ENCODE measurements at places on chromosomes 2 and 18.

DNA sequence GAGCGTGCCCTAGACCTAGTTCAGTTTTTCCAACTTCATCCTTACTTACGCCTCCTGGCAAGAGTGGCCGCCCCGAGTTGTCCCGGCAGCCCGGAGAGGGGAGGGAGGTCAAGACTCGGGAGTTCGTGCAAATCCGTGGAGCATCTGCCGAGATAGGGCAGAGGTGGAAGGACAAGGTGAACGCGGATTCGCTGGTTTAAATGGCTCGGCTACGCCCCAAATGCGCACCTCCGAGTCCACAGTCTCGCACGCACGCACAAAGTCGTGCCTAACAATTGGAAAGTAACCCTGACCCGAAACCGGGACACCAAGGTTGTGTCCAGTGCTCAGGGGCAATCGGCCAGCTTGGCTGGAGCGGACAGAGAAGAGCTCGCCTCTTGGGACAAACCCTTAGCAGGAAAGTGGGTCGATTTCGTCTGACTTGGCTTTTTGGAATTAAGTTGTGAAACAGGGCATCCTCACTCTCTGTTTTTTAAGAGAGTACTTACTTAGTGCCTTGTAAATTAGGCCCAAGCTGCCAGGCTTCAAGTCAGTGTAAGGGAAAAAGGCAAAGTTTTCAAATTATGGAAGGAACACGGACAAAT lies 726 bp upstream of the SS18 start:
- DNase-seq, result no peak

GRCh38 chr2:10169053-10169578 lies 46.6 kb downstream of the RRM2 start:
- no peak for DNase-seq

DNA sequence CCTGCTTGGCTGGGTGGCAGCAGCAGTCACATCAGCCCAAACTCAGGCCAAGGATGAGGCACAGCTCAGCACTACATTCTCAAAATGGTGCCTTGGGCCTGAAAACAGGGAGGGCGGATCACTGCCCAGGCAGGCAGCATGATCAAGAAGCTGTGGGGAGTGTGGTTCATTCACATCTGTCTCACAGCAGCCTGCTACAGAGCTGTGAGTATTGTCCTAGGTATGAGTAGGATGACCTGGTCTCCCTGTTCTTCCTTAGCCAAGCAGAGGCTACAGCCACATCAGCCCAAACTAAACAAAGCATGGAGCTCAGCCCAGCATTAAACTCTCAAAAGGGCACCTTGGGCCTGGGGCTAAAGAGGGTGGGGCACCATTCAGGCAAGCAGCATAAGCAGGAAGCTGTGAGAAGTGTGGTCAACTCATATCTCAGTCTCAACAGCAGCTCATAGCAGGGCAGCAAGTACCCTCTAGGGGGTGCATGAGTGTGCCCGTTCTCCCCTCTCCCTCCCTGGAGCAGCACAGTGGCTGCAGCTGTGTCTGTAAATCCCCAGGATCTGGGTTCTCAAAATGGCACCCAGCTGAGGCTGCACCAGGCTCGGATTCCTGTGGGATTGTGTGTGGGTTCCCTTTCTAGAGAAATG lies 139.6 kb downstream of the TRABD2A start:
- DNase-seq, result no peak

GRCh38 chr2:230708204-230708603 lies 4.4 kb upstream of the CAB39 start:
- no peak for DNase-seq

DNA sequence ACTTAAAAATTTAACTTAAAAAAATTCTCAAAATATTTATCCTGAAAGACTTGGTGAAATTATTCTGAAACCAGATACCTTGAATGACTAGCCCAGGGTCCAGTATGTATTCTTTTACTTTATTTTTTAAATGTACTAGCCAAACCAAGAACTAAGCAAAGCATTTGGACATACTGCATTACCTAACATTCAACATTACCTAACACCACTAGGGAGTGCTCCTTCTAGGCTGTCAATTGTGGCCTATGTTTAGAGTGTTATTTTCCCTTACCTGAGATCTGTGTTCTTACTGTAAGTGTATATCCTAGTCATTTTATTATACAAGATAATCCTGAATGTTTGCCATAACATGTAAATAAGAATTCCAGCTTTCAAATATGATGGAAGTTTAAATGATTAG lies 496.6 kb downstream of the PTPRM start:
- DNase-seq, result no peak

GRCh38 chr2:210172219-210172575 lies 988 bp upstream of the KANSL1L start:
- no peak for DNase-seq

GRCh38 chr2:112156152-112156986 lies 18.2 kb downstream of the FBLN7 start:
- no peak for DNase-seq

- DNase-seq, result no peak
Observed at GRCh38 chr2:9760902-9761228, 82.4 kb upstream of the TAF1B start.

DNA sequence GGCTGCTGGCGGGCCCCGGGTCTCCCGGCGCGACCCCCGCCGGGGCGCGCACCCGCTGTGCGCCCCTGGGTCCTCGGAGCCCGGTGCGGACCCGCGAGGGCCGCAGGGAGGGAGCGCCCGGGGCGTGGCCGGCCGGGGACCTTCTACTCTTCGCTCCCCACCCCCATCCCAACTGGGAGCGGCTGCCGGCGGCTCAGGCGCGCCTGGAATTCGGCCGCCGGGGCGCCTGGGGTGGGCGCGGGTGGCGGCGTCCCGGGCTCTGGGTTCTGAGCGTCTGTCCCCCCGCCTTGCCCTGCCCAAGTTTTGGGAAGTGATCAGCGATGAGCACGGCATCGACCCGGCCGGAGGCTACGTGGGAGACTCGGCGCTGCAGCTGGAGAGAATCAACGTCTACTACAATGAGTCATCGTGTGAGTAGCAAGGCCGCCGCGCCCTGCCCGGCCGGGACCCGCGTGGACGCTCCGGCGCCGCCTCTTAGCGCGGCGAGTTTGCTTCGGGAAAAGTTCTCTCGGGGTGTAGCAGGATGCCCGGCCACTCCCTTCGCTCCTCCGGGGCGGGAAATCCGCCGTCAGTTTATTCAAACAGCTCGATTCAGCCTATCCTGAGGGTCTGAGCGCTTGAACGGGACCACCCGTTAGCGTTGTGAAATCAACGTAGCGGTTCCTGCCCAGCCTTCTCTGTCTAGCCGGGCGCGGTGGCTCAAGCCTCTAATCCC lies 502 bp downstream of the TUBB6 start:
- no peak for DNase-seq

GRCh38 chr2:226011716-226012450 lies 612.4 kb downstream of the NYAP2 start:
- no peak for DNase-seq

DNA sequence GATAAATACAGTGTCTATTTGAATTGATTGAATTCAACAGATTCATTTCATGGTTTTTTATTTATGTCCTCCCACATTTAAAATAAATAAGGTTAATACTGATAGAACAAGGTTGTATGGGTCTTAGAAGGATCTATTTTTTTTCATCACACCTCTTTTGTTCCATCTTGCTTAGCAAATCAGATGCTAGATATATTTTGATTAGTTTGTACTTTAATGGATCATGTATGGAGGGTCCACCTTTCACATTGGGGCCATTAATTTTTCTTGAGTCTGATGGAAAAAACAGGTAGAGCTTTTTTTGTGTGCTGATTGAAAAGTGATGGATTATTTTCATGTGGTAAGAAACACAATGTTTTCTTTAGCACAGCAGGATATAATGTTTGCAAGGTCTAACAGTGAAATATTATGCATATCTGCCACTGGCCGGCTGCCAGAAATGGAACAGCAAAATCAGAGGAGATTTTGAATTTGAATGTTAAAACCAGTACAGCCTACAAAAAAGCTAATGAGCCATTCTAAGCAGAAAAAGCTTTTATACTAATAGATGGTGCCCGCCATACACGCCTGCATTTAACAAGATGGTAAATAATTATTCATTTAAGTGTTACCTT lies 188.1 kb upstream of the ETAA1 start:
- no peak for DNase-seq

DNA sequence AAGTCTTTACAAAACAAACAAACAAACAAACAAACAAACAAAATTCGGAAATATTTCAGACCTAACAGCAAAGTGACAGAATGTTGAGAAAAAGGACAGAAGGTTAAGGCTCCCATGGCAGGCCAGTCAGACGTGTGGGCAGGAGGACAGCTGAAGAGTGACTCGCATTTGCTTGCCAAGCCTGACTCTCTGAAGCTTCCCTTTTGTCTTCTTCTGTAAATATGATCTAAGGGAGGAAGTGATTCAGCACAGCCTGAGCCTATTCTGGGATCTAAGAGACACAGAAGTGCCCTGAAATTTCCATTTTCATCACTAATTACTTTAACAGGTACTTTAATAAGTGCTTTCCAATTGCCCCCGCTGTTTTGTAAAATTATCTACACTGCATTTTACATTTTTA lies 134.0 kb upstream of the LYPD1 start:
- DNase-seq, result peak; percentile 6

DNA sequence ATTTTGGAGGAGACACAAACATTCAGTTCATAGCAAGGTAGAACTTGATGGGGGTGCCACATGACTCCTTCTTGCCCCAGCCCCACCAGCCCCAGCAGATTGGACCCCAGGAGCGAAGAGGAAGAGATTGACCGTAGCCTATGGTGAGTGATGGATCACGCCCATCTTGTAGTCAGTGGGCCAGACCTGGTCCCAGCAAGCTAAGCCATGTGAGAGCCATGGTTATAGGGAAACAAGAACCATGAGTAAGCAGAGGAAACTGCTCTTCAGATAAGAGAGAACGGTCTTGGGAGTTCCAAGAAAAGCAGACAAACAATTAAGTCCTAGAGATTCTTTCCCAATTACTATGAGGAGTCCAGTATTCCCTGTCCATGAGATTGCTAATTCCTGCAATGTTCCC lies 4.6 kb upstream of the TCF4 start:
- peak; percentile 73 for DNase-seq

- DNase-seq, result no peak
Observed at GRCh38 chr18:24041691-24042090, 27.1 kb downstream of the TTC39C start.

GRCh38 chr2:180033993-180034894 lies 27.1 kb upstream of the CWC22 start:
- no peak for DNase-seq

GRCh38 chr2:202102425-202103000 lies 29.5 kb downstream of the KIAA2012 start:
- no peak for DNase-seq

DNA sequence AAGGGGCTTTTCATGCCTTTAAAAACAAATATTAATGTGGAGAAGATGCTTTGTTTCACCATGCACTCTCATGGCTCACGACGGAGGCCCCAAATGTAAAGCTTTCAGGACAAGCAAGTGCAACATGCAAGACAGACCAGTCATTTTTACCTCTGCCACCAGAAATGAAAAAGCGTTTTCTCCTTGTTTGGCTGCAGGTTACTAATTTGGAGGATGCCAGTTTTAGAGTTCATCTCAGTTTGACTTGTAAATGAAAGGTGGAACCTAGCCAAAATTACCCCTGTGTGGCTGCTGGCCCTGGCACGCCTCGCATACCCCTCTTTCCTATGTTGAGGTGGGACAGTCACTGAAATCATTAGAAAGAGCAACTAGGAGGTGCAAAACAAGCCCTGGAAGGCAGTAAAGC lies 138.6 kb downstream of the BCL2 start:
- no peak for DNase-seq

DNA sequence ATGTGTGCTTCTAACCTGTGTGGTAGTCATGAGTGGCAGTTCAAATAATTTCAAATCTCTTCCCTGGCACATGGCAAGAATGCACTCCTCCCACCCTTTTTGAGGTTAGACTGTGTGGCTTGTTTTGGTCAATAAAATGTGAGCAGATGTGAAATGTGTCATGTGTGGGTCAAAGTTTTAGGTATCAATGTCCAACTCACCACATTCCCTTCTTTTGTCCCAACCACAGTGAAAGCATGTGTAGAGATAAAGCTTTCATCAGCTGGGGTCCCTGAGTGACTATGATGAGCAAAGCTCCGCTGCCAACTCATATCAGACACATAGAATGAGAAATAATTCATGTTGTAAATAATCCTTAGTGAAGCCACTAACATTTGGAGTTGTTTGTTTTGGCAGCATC lies 118.2 kb downstream of the PAX3 start:
- no peak for DNase-seq

DNA sequence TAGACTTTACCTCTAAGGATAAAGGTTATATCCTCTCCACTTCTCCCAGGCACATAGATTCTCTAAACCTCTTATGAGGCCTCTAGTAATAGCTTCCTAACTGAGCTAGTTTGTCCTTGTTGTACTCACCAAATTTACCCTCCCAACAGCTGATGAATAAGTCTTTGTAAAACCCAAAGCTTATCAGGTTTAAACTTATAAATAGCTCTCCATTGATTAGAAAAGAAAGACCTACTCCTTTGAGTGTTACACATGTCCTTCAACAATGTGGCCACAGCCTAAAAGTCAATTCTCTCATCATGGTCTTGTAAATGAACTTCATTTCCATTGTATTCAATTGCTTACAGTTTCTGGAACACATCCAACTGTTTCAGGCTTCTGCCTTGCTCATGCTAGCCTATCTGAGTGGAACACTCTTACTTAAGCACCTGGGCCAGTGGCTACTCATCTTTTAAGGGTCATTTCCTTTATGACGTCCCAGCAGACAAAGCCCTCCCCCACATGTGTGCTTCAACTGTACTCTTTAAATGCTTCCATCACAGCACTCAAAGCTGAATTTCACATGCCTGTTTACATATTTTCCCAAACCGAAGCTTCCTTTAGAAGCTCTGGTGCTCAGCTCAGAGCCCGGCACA lies 131.6 kb downstream of the CDH2 start:
- no peak for DNase-seq

DNA sequence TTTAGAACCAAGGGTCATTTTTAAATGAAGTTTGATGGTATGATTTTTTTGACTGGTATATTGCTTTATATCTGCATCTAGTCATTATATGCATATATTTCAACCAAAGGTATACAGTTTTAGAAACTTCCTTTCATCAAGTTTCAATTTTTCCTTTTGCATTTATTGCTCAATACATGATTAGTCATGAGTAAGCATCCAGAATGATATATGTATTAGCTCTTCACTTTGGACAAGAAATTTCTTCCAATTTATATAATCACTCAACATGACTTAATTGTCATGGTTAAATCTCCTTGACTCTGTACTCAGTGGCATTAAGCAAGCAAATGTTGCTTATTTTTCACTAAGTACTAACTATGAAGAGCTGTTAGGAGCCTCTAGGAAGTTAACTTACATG lies 123.6 kb downstream of the PLCL1 start:
- DNase-seq, result no peak

DNA sequence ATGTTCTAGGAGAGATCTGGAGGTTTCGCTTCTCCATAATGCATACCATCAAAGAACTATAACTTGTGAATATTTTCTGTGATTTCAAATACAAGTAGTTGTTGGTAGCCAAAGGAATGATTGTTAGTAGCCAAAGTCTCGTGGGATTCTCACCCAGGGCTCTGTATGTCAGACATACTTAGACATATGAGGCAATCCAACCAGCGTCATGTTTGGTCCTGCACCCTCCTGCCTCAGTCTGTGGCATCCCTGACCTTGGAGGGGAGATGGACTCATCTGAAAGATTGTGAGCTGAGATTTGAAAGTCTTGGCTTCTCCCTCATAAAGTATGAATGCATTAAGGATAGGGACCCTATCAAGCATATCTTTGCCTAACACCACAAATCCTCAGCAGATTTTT lies 81.2 kb downstream of the CTIF start:
- DNase-seq, result no peak

- DNase-seq, result no peak
Observed at GRCh38 chr18:26956863-26957262, 91.4 kb upstream of the AQP4 start.

GRCh38 chr18:45060102-45060501 lies 379.4 kb downstream of the SETBP1 start:
- no peak for DNase-seq

Data from GF-D8 (cell line).